ENCODE measurements at places on chromosomes 11 and 22. TPM values are rescaled to one million over a fixed set of nuclear protein-coding genes. Genes with fewer than 3 reads are reported as not detected.

DNA sequence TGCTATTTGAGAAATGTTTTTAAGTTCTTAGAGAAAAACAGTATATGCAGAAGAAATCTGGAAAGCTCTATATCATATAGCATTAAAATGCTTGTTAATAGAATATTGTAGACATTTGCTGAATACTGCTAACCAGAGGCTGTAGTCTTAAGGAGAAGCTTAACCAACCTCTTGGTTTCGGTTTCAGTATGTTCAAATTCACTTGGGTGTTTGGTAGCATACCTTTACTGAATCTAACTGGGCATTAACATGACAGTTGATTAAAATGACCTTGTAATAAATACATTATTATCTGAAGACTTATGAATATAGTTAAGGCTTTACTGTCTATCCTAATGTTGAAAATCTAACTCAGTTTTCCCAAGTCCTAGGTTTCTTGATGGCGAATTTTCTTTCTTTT lies 5.4 kb downstream of the PCF11 start:
- H3K4me3 ChIP-seq = no peak overlapping the region
- H3K36me3 ChIP-seq = peaks cover 82% of the 10 kb centered on the region
- peaks cover 17% of the 10 kb centered on the region for H3K4me1 ChIP-seq
- no peak overlapping the region for H3K27ac ChIP-seq
- no peaks in the 10 kb centered on the region for H3K27me3 ChIP-seq

DNA sequence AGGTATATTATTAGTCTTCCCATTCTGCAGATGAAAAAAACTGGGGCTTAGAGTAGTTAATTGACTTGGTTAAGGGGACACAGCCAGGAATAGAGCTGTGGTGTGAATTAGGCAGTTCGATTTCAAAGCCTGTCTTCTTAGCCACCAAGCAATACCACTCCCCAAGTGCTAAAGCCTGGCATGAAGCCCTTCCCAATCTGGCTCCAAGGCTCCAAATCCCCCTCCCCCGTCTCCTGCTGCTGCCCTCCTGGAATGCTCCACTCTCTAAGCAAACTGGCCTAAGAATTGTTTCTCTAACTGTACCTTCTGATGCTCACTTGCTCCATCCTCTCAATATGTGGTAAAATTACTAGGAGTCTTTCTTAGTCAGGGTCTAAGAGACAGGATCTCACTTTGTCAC lies 18.6 kb downstream of the ASCC2 start:
- no peak overlapping the region for H3K27ac ChIP-seq
- no peak for DNase-seq
- no peak overlapping the region for H3K4me3 ChIP-seq
- H3K4me1 ChIP-seq = no peaks in the 10 kb centered on the region

DNA sequence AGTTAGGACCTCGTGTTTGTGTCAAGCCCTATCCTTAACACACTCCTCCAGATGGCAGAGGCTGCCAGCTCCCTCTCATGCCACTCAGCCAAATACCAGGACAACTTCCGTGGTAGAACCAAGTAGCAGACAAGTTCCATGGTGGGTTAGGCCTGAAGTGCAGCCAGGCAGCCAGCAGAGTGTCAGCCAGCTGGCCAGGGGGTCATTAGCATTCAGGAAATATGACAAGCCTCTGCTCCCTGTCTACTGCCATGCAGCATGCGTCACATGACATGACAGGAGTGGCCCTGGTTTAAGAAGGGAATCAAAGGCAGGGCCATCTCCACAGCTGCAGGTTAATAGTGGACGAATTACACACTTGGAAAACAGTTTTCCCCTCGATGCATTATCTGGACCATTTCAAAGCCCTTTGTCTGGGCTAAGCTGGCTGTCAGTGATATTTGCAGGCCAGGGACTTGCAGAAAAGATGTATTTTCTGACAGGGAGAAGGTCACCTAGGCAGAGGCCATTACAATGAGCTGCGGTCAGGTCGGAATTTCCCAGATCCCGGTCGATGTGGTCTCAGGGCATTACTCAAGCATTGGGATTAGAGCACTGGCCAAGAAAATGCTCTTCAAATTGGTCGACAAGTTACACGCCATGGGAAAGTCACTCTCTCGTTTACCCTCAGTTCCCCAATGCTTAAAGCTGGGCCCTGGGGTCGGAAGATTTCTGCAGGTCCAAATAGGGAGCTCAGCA lies 461.7 kb upstream of the CADM1 start:
- H3K27me3 ChIP-seq = no peaks in the 10 kb centered on the region
- H3K36me3 ChIP-seq = no peaks in the 10 kb centered on the region
- DNase-seq = peak; percentile 25
- H3K4me1 ChIP-seq = peaks cover 6% of the 10 kb centered on the region
- no peak overlapping the region for H3K27ac ChIP-seq

DNA sequence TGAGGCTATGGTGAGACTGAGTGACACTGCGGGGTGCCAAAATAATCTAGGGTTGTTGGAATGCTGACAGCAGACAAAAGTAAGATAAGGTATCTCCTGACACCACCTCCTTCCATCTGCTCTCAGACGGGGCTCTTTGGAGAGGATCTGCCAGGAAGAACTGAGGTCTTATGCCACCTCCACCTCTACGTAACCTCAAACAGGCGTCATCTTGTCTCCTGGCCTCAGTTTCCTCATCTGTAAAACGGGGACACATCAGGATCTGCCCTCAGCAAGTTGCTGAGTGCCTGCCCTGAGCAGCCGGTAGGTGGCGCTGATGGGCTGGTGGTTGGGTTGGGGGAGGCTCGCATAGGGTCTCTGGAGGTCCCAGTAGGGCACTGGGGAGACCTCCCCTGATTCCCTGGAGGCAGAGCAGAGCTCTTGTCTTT lies 1.7 kb upstream of the MYEOV start:
- H3K27me3 ChIP-seq = no peaks in the 10 kb centered on the region
- peak overlapping the region; percentile 66 for H3K27ac ChIP-seq
- no peak overlapping the region for H3K4me3 ChIP-seq
- peaks cover 25% of the 10 kb centered on the region for H3K4me1 ChIP-seq
- peaks cover 18% of the 10 kb centered on the region for H3K36me3 ChIP-seq

- no peak overlapping the region for H3K4me3 ChIP-seq
- DNase-seq = no peak
- no peaks in the 10 kb centered on the region for H3K36me3 ChIP-seq
Measured at GRCh38 chr11:117815262-117815803, 9.2 kb downstream of the FXYD2 start.

- no peak overlapping the region for H3K27ac ChIP-seq
- no peak overlapping the region for H3K4me3 ChIP-seq
- no peak for DNase-seq
- H3K36me3 ChIP-seq = peaks cover 9% of the 10 kb centered on the region
- H3K4me1 ChIP-seq = no peaks in the 10 kb centered on the region
Measured at GRCh38 chr11:31802609-31802989, 8.5 kb downstream of the PAX6 start.

DNA sequence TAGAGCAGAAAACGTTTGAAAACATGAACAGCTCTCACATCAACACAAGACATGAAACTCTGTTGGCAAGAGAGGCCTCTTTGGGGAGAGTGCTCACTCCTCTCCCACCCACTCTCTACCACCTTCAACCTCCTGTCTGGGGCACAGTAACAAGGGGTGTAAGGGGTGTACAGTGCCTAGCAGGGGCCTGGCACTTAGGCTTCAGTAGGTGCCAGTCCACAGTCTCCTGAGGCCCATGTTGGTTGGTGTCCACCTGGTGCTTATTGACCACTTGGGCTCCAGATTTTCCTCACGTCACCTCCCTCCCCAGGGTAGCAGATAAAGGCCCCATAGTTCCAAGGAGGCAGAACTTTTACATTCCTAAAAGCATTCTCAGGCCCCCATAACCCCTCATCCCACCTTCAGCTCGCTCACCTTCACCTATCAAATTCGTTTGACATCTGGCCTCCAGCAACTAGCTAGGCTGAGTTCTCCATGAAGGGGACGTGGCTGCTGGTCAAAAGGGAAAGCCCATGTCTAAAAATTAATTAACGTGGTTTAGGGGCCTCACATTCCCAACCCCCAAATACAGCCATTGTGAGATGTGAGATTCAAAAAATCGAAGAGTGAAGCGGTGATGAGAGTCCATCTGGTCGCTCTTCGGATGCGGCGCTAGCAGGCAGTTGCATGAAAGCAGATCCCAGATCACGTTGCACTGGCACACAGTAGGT lies 712 bp upstream of the MED15 start:
- H3K4me1 ChIP-seq = peaks cover 22% of the 10 kb centered on the region
- H3K4me3 ChIP-seq = peak overlapping the region; percentile 89
- no peak for DNase-seq
- peak overlapping the region; percentile 95 for H3K27ac ChIP-seq

GRCh38 chr11:1854132-1854948 lies 1.5 kb downstream of the LSP1 start:
- no peaks in the 10 kb centered on the region for H3K27me3 ChIP-seq
- no peak overlapping the region for H3K4me3 ChIP-seq
- no peaks in the 10 kb centered on the region for H3K36me3 ChIP-seq

- DNase-seq = no peak
- H3K36me3 ChIP-seq = no peaks in the 10 kb centered on the region
- no peaks in the 10 kb centered on the region for H3K27me3 ChIP-seq
- H3K27ac ChIP-seq = no peak overlapping the region
- H3K4me3 ChIP-seq = no peak overlapping the region
Measured at GRCh38 chr11:18063862-18064434, 17.9 kb upstream of the TPH1 start.

DNA sequence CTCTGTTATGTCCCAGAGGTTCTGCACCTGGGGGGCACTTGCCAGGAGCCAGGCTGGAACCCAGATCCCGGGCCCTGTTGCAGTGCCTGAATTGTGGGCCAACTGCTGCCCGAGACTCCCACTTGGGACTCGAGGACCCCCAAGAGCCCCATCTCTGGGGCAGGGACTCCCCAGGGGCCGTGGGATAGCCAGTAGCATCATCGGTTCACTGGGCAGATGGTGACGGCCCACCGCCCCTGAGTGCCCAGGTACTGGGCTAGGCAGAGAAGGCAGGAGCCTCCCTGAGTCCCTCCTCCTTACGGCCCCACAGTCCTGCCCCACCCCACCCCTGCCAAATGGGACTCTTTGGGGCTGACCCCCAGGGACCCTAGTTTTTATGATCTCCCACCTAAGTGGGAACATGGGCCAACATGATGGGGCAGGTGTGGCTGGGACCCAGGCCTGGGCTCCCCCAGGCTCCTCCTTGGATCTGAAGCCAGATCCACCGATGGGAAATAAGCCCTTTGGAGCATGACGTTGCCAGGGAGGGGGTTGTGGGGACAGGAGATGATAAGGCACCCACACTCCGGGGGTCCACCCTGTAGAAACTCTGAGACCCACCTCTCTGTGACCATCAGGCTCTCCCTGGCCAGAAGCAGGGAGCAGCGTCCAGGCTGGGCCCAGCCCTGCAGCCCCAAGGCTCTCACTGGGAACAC lies 94.5 kb upstream of the FGF3 start:
- no peak overlapping the region for H3K27ac ChIP-seq
- no peaks in the 10 kb centered on the region for H3K36me3 ChIP-seq
- no peak for DNase-seq

GRCh38 chr11:10307022-10307399 lies 2.1 kb downstream of the ADM start:
- H3K4me1 ChIP-seq = peaks cover 6% of the 10 kb centered on the region
- DNase-seq = no peak
- no peaks in the 10 kb centered on the region for H3K36me3 ChIP-seq
- no peak overlapping the region for H3K27ac ChIP-seq
- peak overlapping the region; percentile 73 for H3K4me3 ChIP-seq

- H3K4me1 ChIP-seq = no peaks in the 10 kb centered on the region
- H3K36me3 ChIP-seq = no peaks in the 10 kb centered on the region
- H3K4me3 ChIP-seq = no peak overlapping the region
- no peak for DNase-seq
Measured at GRCh38 chr22:28005513-28005912, 86.5 kb upstream of the PITPNB start.

DNA sequence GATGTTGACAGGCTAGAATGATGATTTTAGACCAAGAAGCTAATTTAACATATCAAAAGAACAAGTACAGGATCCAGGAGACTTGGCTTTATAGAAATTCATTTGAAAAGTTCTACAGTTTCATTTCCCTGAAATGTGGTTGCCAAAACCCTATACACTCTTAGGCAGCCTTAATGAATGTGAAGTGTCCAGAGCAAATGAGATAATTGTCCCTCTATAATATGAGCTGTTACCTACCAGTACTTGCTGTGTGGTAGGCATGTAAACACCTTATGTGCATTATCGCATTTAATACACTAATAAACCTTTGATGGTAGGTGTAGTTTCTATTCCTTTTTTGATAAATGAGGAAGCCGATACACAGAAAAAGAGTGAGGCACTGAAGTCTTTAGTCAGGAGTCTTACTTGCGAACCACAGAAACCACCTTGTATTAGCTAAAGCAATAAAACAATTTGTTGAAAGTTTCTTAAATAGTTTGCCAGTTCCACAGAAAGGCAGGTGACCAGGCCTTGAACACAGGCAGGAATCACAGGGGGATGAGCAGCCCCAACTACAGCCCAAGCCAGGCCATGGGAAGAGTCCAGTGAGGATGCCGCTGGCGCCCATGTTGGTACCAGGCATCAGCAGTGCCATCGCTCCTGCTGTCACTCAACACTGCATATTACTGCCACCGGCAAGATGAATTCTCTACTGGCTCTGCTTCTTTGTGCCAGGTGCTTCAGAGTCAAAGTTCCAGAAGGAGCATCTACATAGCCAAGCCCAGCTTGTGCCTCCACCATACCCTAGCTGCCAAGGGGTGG lies 81.7 kb downstream of the SWAP70 start:
- no peak overlapping the region for H3K4me3 ChIP-seq
- H3K4me1 ChIP-seq = peaks cover 18% of the 10 kb centered on the region
- H3K27me3 ChIP-seq = no peaks in the 10 kb centered on the region
- peaks cover 4% of the 10 kb centered on the region for H3K36me3 ChIP-seq
- H3K27ac ChIP-seq = no peak overlapping the region
- DNase-seq = no peak

The TMEM151A gene
- total RNA-seq = 1.5 TPM

The HEPHL1 gene
- not detected for total RNA-seq

The CDC42EP2 gene
- 5.4 TPM for total RNA-seq

The ADM2 gene
- total RNA-seq = 5.4 TPM

The EMID1 gene
- 0.15 TPM for total RNA-seq

The CPT1A gene
- 15.5 TPM for total RNA-seq

The INSC gene
- 1.0 TPM for total RNA-seq

The ARHGAP42 gene
- 8.3 TPM for total RNA-seq

The CSF2RB gene
- total RNA-seq = not detected

The ANKK1 gene
- total RNA-seq = 0.43 TPM
